ENCODE measurements at places on chromosomes 4 and X.

DNA sequence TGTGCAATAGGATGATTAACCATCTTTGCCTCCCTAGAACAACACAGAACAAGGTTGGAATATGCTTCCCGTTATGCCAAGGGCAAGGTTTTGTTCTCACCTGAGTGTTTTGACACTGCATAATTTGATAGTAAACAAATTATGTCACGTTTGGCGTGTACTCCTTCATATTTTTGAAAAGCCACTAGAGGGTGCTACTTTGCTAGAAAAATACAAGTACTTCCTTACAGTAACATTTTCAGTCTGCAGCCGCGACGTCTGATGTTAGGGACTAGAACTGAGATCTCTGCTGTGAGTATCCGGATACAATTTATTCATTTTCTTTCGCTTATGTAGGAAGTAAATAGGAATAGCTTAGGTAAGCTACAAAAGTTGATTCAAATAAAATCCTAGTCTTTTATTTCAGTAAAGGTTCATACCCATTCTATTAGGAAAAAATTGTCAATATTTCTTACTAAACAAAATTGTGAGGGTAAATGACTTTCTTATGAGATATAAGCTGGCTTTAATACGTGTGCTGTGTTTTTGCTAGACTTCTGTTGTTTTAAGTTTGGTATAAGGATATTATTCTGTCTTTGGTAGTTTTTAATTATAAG lies 181.1 kb upstream of the WDFY3 start:
- DNase-seq = no peak

DNA sequence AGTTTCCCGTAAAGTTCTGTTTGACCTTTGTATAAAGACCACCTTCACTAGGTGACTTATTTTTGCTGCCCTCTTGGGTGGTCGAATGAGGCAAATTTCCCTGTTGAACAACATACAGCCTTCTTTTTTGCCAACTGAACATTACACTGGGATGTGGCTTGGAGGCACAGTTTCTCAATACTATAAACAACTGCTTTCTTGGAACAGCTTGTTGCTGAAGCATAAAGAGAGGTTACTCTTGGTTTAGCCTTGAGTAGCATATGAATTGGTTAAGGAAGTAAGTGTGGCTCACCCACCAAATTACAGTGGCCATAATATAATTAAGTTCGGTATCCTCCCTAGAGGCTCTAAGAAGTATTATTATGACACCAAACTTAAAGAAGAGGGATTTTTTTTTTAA lies 40.0 kb downstream of the HHIP start:
- no peak for DNase-seq

GRCh38 chr4:51843309-51844152 lies 578 bp downstream of the DCUN1D4 start:
- peak; percentile 40 for DNase-seq

- DNase-seq = no peak
Measured at GRCh38 chr4:30450474-30450873, 269.7 kb upstream of the PCDH7 start.

- DNase-seq = no peak
Measured at GRCh38 chr4:78645853-78646757, 94.5 kb downstream of the ANXA3 start.

GRCh38 chr4:127849505-127850234 lies 31.0 kb upstream of the PLK4 start:
- no peak for DNase-seq

- no peak for DNase-seq
Measured at GRCh38 chrX:13932416-13932815, 97.3 kb downstream of the GEMIN8 start.

DNA sequence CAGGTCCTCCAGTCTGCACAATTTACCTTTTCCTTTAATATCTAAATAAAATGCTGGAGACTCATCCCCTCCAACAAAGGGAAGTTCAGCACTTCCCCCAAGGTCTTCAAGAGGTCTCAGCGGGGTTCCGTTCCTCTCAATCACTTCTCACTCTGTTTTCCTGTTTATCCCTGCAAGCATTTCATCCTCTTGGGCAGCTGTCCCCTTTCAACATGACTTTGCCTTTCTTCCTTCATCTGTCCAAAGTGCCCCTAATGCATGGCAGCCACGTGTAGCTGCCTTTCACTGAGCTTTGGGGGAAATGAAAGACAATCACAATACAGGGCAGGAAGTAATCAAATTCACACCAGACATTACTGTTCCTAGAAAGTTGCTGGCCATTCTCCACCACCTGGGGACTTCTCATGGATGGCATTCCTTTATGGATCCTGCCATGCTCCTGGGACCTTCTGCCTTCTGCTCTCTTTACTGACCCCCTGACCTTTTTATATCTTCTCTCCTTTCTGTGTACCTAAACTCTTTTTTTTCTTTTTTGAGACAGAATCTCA lies 79.7 kb upstream of the USP9X start:
- DNase-seq = no peak

- DNase-seq = no peak
Measured at GRCh38 chr4:124931050-124931449, 218.5 kb upstream of the ANKRD50 start.

DNA sequence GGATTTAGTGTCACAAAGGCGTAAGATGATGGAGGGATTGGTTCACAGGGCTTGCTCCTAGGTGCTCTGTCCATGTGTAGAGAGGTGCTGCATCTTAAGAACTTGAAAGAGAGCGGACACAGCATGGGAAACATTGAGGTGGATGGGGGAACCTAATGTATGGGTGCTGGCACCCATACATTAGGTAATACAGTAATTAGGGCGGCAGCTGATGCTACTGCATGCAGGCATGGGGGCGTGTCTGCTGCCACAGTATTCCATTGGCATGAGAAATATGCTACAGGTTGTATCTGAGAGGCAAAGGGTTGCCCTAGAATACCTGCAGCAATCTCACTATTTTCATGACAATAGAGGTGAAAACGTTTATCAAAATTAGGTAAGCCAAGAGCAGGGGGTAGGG lies 45.8 kb upstream of the UXT start:
- DNase-seq = no peak

DNA sequence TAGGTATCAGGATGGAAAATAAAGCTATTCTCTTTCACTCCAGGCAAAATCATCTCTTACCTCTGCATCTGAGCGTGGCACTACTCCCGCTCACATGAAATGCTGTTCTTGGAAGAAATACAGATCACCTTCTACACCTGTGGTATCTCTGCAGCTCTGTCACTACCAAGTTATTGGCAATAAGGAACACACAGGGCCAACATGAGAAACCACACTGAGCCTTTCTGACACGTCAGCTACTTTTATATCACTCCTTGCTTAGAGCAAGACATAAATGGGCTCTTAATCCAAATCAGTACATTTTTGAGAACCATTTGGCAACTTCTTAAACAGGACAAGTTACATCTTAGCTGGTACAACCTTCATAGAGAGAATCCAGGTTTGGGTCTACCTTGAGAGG lies 101.8 kb upstream of the GUCY1A1 start:
- no peak for DNase-seq

DNA sequence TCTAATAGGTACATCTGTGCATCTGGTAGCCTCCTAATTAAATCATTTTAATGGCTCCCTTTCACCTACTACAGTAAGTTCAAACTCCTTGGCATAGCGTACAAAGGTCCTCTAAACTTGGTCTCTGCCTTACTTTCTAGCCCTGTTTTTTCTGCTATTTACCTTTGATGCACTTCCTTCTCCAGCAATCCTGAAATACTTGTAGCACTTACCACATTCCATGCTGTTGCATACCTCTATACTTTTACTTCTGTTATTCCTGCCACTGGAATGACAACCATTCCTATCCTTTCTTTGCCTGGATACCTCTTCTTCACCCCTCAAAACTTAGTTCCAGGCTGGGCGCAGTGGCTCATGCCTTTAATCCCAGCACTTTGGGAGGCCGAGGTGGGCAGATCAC lies 56.6 kb upstream of the LHFPL1 start:
- DNase-seq = no peak

GRCh38 chr4:169103966-169104412 lies 93.9 kb upstream of the CBR4 start:
- DNase-seq = no peak

DNA sequence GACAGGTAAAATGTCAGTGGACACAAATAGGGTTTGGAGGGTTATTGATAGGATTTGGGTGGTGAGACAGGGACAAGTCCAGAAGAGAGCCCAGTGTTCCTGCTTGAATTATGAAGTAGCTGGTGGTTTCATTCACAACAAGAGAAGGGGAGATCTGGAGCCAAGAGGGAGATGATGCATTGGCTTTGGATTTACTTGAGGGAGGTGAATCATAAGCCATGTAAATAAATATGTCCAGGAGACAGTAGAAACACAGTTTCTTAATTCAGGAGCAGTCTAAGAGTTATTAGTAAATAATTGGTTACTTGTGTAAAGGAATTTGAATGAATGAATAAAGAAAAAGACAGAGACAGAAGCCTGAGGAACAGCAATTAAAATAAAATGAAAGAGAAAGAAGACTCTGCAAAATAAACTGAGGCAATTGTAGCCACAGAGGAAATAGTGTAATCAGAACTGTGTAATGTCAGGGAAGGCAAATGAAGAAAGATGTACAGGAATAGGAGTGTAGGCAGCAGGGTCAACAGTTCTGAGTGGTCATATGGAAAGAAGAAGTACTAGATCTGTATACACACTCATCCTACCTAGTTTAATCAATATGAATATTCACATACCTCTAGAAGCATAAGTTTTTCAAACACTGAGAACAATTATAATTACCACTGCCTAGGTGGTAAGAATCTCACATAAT lies 50.2 kb upstream of the CXCL8 start:
- no peak for DNase-seq

GRCh38 chrX:15475021-15475420 lies 18.1 kb downstream of the PIR start:
- no peak for DNase-seq

GRCh38 chr4:80538276-80538926 lies 202.9 kb downstream of the CFAP299 start:
- DNase-seq = no peak

DNA sequence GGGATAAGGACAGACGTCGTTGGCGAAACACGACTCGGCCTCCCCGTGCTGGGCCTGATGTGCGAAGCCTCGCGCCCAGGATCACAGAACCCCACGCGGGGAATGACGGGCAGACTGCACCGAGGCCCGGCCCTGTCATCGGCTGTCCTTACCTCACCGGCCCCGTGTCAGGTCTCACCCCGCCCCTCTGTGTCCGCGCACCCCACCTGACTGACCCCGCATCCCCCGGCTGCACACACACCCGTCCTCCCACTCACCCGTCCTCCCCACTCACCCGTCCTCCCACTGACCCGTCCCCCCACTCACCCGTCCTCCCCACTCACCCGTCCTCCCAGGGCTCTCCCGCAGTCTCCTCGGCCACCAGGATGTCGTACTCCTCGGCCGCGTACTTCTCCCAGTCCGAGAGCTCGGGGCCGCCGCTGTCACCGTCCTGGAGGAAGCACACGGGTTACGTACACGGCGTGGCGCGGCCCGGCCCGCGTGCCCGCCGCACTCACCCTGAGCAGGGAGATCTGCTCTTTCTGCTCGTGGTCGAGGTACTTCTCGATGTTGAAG lies 19.8 kb upstream of the GTPBP6 start:
- DNase-seq = no peak

All from activated CD8-positive, alpha-beta memory T cell treated with anti-CD3 and anti-CD28 coated beads for 1 hour (primary cell).